ENCODE measurements at places on chromosomes 4 and X. TPM values are rescaled to one million over a fixed set of nuclear protein-coding genes. Genes with fewer than 3 reads are reported as not detected.

SLIT2 gene
- 0.28 TPM for total RNA-seq

SH2D1A gene
- 0.21 TPM for total RNA-seq

ANOS1 gene
- total RNA-seq, result 0.18 TPM

CXorf51A gene
- total RNA-seq, result not detected

TMEM31 gene
- total RNA-seq, result not detected

NXF2 gene
- not detected for total RNA-seq

DNA sequence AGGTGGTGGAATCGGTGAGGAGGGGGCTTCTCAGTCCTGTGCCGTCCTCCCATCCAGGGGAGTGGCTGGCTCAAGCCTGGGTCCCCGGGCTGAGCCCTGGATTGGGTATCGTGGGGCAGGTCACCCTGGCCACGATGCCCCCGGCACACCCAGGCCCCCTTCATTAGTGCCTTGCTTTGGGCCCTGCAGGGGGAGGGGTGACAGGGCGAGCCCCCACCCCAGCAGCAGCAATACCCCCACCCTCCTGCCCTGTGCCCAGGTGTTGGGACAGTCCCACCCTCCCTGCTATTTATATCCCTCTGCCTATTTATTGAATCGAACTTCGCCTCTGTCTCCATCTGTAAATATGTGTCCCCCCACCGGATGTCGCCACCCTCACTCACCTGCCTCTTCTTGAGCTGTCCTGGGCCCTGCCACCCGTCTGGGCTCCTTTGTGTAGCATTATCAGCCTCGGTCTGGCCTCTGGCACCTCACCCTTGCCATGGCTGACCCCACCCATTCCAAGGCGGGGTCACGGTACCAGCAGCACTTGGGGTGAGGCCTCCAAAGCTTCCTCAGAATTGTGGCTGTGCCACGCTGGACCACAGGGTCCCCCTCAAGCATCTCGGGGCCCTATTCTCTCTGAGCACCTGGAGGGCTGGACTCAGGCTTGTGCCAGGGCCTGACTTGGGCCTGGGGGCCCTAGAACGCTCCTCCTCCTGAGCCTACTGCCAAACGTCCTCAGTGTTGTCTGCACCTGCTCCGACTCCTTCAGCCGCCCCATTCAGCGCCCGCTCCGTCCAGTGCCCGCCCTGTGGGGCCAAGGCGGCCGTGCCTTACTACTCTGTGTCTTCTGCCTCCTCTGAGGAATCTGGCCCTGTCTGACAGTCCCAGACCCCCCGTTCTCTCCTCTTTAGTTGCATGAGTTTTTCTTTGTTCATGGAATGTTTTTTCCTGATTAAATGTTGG is 6.1 kb downstream of the LAGE3 start:
- no peaks in the 10 kb centered on the region for H3K36me3 ChIP-seq
- H3K27me3 ChIP-seq, result no peaks in the 10 kb centered on the region
- H3K4me3 ChIP-seq, result no peak overlapping the region
- peaks cover 14% of the 10 kb centered on the region for H3K4me1 ChIP-seq
- DNase-seq, result no peak

GRCh38 chr4:183097231-183098018 is 1.6 kb upstream of the WWC2 start:
- peak overlapping the region; percentile 74 for H3K4me3 ChIP-seq
- no peak for DNase-seq
- H3K27me3 ChIP-seq, result no peaks in the 10 kb centered on the region
- H3K27ac ChIP-seq, result peak overlapping the region; percentile 87
- H3K4me1 ChIP-seq, result peaks cover 10% of the 10 kb centered on the region

DNA sequence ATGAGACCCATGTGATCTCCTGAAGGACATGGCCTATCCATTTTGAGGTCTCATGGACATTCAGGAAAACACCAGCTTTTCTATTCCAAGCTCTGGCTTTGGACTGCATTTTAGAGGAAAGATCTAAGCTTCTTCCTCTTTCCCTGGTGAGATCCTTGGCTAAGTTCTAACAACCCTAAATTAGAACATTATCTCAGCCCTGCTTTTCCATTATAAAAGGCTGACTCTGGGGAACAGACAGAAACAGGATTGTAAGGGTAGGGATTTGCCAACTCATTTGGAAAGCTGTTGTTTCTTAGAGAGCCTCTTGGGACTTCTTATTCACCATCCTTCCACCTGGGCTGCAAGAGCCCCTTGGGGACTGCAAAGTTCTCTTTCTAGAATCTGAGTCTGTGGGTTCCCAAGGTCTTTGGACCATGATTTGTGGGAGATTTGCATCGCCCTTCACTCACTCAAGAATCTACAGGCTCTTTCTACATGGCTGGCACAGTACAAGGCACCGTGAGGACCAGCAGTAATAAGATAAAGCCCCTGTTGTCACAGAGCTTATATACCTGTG is 146.9 kb downstream of the FNIP2 start:
- no peak overlapping the region for H3K4me3 ChIP-seq
- no peaks in the 10 kb centered on the region for H3K4me1 ChIP-seq
- H3K27ac ChIP-seq, result no peak overlapping the region
- no peaks in the 10 kb centered on the region for H3K36me3 ChIP-seq
- no peak for DNase-seq

DNA sequence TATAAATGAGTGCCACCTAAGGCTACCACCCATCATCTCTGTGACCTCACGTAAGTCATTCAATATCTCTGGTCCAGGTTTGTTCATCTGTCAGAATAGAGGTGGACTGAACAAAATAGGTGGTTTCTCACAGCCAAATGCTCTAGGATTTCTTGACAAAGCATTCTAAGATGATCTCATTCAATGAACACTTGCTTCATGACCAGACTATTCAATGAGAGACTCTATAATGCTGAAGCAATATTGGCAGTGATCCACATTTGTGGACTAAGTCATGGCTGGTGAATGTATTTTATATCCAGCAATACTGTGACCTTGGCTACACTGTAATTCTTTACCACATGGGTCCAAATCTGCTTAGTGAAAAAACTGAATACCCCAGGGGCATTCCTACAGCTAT is 37.9 kb downstream of the LDB2 start:
- H3K27me3 ChIP-seq, result no peaks in the 10 kb centered on the region
- no peak for DNase-seq
- no peaks in the 10 kb centered on the region for H3K4me1 ChIP-seq
- H3K36me3 ChIP-seq, result no peaks in the 10 kb centered on the region
- no peak overlapping the region for H3K27ac ChIP-seq

GRCh38 chr4:45989775-45990174 is 134.1 kb downstream of the GABRG1 start:
- H3K36me3 ChIP-seq, result no peaks in the 10 kb centered on the region
- H3K27ac ChIP-seq, result no peak overlapping the region
- no peak overlapping the region for H3K4me3 ChIP-seq
- H3K27me3 ChIP-seq, result no peaks in the 10 kb centered on the region

DNA sequence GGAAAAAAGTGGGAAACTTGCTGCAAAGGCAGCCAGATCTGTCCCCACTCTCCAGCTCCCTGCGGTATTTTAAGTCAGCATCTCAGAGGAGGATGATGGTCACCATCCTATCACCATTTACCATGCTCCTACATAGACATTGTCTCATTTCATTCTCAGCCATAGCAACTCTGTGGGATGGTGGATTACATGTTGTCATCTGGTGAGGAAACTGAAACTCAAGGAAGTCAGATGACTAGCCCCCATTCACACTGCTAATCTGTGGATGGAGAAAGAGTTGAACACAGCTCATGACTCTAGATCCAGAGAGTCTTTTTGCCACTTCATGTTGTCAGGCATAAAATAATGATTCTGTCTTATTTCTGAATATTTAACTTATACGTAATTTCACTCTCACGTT is 323.5 kb downstream of the PTTG2 start:
- H3K36me3 ChIP-seq, result no peaks in the 10 kb centered on the region
- no peak for DNase-seq
- no peak overlapping the region for H3K4me3 ChIP-seq
- H3K4me1 ChIP-seq, result no peaks in the 10 kb centered on the region

- H3K4me3 ChIP-seq, result no peak overlapping the region
- H3K4me1 ChIP-seq, result peaks cover 14% of the 10 kb centered on the region
- DNase-seq, result no peak
- no peak overlapping the region for H3K27ac ChIP-seq
These were observed 17.8 kb downstream of the JADE1 start for GRCh38 chr4:128827296-128827695.
